ENCODE measurements at places on chromosomes 3 and 15.

- no peak for DNase-seq
Measured at GRCh38 chr15:31481142-31481541, 154.5 kb downstream of the KLF13 start.

GRCh38 chr3:124634210-124635168, 95.8 kb upstream of the UMPS start:
- no peak for DNase-seq

- DNase-seq = no peak
Measured at GRCh38 chr15:40282147-40282868, 556 bp downstream of the ANKRD63 start.

DNA sequence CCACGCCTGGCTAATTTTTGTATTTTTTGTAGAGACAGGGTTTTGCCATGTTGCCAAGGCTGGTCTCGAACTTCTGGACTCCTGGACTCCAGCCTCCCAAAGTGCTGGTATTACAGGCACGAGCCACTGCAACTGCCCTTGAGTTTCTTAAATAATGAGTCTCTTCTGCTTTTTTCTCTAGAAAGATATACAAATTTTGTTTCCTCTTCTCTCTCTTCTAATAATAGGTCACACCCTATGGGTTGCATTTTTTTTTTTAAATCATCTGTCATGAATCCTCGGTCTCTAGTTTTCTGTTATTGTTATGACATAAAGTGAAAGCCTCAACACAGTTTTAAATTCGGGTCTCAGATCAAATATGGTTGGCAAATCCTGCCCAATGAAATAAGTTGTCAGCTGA, 111.2 kb downstream of the IL12A start:
- DNase-seq = no peak

GRCh38 chr15:59886441-59886840, 117.7 kb upstream of the FOXB1 start:
- DNase-seq = no peak

DNA sequence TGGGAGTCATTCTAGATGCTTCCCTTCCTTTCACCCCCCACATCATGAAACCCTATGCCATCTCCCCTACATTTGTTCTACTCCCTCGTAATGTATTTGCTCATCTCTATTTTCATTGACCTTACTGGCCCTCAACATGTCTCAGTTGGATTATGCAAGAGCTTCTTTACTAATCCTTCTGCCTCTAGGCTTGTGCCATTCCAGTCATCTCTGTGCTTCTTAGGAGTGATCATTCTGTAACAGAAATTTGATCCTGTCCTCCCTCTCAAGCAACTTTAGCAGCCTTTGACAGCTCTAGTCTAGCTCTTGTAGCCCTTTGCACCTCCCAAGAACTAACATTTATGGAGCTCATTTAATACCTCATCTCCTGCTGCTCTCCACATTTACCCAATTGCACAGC, 64.7 kb downstream of the ISL2 start:
- DNase-seq = no peak

- no peak for DNase-seq
Measured at GRCh38 chr15:49041426-49041825, 4.8 kb downstream of the SECISBP2L start.

DNA sequence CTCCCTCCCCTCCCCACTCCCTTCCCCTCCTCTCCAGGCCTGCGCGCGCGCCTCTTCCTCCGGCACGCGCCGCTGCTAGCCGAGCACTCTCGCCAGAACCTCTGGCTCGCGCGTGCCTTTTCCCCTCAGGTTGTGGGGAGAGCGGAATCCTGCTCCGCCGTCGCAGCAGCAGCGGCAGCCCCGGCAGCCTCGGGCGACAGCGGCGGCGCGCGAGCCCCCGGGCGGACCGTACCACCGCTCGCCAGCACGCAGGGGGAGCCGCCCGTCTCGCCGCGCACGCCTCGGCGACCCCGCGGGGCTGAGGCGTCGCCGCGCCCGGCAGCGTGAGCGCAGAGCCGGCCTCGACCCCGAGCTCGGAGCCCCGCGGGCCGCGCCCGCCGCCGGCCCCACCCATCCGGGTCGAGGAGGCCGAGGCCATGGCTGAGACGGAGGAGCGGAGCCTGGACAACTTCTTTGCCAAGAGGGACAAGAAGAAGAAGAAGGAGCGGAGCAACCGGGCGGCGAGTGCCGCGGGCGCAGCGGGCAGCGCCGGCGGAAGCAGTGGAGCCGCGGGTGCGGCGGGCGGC, at the start of gene CDV3:
TSS of gene CDV3 (plus strand) at position 58 of the 566 bp plus-strand sequence. CDS start at position 417, 359 bp downstream.
- DNase-seq = no peak

GRCh38 chr15:52136442-52136980, 23.9 kb upstream of the BCL2L10 start:
- no peak for DNase-seq

DNA sequence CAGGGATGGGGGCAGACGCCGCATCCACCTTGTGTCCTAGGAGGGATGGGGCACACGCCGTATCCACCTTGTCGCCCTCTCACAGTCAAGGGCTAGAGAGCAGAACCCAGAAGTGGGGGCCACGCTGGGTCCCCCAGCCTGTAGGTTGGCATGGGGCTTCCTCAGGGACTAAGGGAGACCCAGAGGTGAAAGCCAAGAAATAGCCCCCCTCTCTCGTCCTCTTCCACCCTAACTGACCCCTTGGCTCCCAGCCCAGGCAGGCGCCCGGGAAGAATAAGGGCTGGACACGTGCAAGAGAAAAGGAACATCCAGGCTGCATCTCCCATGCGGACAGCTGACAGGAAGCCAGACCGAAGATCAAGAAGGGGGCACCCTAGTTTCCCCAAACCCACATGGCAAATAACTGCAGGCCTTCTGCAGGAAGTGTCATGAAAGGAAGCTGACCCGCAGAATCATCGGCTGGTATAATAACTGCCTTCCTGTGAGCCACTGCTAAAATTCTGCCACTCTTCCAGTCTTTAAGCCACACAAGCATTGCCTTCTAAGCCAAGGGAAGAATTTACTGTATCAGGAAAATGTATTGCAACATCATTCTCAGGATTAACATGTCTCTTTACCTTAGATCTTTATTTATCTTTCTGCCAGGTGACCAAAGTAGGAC, 38.5 kb upstream of the TFRC start:
- DNase-seq = peak; percentile 48

DNA sequence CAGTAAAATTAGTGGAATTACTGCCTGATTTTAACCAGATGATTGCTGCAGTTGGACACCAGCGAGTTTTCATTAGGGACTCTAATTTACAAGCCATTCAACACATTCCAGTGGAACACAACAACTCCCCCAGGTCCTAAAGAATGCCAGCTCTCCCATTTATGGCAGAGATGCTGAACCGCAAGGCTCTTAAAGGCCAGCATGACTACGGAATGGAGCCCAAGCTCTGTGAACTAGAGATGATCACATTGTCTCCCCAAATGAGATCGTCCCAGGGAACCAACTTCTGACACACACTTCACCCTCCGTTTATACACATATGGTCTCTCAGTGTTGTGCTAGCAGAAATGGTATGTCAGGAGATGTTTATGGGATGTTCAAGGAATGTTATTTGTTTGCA, 446.2 kb upstream of the NR2F2 start:
- no peak for DNase-seq

DNA sequence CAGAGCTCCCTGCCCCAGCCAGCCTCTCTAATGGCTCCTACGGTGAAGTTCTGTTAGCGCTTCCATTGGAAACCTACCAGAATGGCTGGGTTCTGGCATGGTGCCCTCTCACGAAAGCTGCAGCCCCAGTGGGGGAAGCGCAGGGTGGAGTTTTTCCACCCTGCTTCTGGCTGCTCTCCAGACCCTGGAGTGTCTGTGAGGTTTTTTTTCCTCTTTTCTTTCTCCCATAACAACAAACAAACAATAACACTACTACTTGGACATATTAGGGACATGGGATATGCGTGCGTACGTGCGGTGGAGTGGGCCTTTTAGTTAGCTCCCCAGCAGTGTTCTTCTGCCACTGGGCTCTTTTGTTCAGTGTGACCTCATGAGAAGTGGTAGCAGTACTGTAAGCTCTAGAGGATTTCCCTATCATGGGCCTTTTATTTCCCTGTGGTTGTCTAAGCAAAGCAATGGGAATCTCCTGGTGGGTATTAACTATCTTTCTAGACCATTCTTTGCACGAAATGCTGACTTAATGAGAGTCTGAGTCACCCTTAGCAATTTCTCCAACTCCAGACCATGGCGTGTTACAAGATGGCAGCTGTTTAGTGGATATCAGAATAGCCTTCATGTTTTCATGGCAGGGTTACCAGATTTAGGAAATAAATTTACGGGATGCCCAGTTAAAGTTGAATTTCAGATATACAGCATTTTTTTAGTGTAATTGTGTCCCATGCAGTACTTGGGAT, 161.9 kb downstream of the FNDC3B start:
- DNase-seq = no peak

DNA sequence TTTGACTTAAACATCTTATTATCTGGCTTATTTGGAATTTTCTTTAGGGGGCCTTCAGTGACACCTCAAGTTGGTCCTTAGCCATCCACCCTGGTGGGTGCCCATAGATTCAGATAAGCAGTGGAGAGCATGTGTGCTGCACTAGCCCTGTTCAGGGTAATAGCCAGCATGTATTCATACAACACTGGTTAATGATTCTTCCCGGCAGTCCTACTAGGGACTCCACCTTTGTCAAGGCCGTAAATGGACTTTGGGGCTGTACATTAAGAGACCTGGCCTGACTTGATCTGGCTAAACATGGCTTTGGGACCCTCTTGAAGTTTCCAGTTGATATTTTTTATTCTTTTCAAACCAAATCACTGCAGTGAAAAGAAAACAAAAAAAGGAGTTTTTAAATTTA, 125.8 kb downstream of the PTPRG start:
- no peak for DNase-seq

- DNase-seq = no peak
Measured at GRCh38 chr3:179942553-179943075, 94.1 kb downstream of the PEX5L start.

DNA sequence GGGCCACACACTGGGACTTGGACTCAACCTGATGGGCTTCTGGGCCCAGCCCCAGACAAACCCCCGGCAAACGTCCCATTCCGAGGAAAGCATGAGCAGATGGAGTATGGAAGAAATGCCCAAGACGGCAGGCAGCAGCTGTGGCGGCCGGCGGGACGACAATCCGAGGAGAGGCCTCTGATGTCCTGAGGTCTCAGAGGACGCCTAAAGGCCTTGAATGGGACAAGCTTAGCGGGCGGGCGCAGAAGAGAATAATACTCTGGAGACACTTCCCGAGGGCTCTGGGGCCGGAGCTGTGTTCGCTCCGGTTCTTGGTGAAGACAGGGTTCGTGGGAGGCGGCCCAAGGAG, 482 bp upstream of the OGG1 start:
- DNase-seq = no peak

DNA sequence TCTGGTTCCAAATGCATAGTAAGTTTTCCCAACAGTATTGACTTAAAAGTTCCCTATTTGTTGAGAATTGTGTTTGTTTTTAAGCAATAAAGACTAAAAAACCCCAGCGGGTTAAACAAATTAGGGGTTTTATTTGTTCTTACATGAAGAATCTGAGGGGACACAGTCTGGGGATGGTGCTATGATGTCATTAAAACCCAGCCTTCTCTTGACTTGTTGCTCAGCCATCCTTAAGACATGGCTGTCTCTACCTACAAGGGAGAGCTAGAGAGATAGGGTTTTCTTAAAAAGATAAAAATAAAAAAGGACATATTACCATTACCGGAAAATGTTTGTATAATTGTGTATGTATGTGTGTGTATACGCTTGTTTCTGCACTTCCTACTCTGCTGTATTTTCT, 11.7 kb upstream of the ARL14 start:
- DNase-seq = no peak

DNA sequence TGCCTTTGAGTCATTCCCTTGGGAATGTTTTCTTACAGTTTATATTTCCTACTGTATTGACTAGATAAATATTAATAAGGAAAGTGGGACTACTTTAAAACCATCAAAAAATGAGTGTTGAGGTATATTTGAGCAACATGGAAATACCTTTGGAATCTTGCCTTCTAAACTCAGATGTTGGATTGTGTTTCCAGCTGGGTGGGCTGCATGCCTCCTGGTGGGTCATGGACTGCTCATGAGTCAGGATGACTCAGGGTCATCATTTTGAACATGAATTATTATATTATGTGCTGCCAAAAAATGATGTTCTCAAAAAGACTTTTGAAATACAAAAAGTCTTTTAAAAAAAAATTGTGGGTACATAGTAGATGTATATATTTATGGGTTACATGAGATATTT, 41.1 kb upstream of the APH1B start:
- DNase-seq = no peak

GRCh38 chr3:127475391-127475790, 115.1 kb downstream of the TPRA1 start:
- DNase-seq = no peak

DNA sequence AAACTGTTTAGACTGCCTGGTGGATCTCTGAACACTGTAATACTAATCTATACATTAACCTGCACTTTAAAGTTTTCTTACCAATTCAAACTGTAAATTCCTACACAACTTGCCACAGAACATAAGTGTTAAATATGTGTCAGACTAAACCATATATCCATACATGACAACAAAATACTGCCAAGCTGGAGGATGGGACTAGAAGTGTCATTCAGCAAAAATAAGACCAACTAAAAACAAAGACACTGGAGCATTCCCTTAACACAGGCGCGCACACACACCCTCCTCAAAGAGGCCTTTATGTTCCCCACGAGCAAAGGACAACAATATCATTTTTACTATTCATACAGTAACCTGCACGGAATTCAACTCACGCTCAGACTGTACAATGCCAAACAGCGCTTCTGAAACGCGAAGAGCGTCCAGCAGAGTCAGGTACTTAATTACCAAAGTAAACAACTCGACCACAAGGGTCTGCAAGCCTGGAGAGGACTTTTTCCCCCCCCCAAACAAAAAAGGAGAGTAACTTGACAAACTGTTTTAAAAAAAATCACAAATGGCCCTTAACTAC, 1.1 kb downstream of the DCUN1D1 start:
- no peak for DNase-seq

DNA sequence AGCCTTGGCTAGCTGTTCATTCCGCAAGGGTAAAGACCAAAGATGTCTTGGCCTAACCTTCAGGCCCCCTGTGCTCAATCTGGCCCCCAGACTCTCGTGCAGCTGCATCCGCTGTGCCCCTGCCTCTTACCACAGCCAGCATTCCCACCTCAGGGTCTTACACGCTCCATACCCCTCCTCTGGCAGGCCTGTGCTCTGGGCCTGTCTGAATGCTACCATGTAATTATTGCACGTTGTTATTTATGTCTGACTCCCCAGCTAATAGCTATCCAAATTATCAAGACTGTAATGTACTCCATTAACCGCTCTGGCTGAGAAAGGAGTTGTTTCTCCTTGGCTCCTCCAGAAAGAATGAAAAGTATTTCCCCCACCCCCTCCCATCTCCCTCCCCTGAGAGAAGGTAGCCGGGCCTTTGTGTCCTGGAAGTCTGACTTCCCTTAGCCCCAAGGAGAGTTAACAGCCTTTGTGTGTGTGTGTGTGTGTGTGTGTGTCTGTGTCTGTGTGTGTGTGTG, 54.5 kb upstream of the UBE2E1 start:
- no peak for DNase-seq

GRCh38 chr3:195566797-195567196, 16.9 kb downstream of the APOD start:
- DNase-seq = no peak

- no peak for DNase-seq
Measured at GRCh38 chr3:38164643-38164951, 740 bp upstream of the OXSR1 start.
